ENCODE measurements at places on chromosomes 2 and 18.

DNA sequence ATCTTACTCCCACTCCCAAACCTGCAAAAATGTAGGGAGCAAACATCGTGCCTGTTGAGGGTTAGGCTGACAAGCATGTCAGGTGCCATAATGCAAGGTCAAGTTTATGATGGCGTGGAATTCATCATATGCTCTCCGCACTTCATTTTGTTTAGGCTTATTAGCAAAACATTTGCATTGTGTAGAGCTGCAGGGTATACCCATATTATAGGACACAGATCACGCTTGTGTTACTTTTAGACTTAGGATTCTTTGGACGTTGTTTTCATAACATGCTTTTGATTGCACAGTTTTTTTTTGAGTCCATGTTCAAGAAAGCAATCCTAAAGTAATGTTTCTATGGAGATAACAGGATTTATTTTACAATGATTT, 22.9 kb downstream of the MBP start:
- DNase-seq: no peak

DNA sequence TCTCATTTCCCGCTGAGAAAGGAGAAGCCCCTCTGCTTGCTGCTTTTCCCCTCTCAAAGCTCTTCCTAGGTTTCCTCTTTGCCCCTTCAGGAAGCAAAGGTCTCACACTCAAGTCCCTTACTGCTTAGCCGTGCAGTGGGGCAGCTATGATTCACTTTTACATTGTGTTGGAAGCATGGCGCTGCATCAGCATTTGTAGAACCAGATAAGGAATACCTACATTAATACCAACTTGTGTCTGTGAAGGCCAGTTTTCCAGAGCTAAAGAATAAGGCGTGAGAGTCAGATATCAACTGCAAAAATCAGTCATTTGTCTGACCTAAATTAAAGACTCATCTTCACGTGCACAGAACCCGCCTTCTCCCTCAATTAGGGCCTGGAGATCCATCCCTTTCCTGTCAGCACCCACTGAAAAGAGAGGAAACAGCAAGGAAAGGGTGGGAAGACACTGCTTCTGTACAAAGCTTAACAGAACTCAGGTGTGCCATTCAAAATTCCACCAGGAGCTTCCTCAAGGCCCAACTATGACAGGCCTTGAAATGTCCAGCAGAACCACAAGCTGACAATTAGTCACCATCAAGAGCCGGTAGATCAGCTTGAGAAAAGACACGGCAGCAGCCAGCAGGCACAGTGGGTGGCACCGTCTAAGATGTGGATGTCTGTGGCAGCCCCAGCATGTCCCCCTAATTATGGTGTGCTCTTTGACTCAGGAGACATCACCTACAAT, 16.1 kb upstream of the XDH start:
- DNase-seq: no peak

DNA sequence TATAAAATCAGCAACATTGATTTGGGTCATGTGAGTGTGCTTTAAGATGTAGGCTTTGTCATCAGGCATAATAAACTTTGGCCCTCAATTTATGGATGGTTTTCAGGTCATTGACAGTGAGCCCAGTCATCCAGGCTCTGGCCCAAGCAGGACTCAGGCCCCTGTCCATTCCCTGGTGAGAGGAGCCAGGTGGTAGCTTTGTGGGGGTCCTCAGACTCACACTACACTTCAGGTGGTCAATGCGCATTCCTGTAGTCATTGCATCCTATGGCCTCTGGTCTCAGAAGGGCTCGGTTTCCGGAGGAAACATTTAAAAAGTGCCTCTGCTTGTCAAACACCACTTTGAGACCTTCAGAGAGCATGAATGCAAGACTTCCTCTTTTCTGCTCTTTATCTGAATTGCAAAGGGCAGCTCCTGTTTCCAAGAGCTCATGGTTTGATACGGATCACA, 20.2 kb downstream of the LGALSL start:
- no peak for DNase-seq

DNA sequence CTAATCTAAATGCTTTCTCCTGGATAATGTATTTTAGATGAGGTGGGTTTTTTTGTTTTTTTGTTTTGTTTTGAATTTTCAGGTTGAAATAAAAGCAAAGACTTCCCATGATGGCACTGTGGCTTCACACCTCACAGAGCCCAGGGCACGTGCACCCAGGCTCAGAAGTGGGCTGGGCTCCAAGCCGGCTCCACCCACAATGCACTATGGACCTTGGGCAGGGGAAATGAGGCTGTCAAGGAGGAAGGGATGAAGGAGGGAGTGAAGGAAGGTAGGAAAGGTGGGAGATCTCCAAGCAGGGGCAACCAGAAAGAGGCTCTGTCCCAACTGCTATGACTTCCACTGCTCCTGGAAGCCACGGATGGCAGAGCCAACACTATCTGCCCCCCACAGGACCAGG, 60.4 kb downstream of the BIN1 start:
- no peak for DNase-seq

GRCh38 chr2:45879406-45879805, 227.9 kb downstream of the PRKCE start:
- DNase-seq: no peak

GRCh38 chr2:226403369-226403768, 396.3 kb downstream of the IRS1 start:
- no peak for DNase-seq

DNA sequence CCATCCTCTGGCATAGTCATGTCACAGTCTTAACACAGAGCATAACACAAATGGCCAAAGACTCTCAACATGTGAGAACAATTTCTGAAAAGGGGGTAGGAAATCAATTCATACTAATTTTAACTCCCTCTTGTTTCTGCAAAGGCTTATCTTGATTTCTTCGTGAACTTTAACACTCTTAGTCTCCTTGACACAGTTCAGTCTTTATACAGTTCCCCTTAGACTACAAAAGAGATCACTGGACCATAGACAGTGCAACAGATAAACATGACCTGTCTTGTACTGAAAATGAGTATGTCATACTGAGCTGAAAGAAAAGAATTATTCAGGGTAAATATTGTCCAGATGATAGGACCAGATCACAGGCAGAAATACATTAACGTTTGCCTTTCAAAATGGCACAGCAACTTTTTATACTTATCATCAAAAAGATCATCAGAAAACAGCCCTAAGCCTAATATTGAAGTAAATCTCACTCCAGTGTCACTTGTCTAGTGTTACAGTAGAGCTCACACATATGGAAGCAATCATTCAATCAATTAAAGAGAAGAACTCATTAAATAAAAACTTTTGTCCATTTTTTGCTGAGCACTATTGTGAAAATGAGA, 56.4 kb upstream of the VRK2 start:
- DNase-seq: no peak

- DNase-seq: no peak
These were observed 510.0 kb upstream of the ZEB2 start for GRCh38 chr2:145029873-145030272.

GRCh38 chr2:158740127-158740526, 55.0 kb upstream of the DAPL1 start:
- no peak for DNase-seq

- no peak for DNase-seq
These were observed 12.7 kb downstream of the ABCB11 start for GRCh38 chr2:169018390-169018789.

DNA sequence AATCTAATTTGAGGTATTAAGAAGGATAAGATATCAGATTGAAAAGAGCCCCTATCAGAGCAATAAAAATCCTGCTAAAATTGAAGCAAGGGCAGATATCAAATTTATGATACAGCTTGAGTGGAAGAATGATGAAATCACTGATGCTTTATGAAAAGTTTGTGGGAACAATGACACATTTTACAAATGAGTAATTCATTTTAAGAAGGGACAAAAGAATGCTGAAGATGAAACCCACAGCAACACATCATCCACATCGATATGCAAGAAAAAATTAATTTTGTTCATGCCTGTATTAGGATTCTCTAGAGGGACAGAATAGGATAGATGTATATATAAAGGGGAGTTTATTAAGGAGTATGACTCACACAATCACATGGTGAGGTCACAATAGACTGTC, 355.6 kb upstream of the GYPC start:
- no peak for DNase-seq

DNA sequence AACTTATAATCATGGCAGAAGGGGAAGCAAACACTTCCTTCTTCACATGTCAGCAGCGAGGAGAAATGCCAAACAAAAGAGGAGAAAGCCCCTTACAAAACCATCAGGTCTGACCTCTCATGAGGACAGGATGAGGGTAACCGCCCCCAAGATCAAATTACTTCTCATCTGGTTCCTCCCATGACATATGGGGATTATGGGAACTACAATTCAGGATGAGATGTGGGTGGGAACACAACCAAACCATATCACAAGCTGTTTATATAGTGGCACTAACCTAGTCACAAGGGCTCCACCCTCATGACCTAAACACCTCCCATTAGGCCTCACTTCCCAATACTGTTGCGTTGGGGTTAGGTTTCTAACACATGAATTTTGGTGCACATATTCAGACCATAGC, 110.0 kb downstream of the OSBPL6 start:
- DNase-seq: no peak

GRCh38 chr2:213119061-213119809, 32.2 kb downstream of the IKZF2 start:
- no peak for DNase-seq

GRCh38 chr2:115533081-115533480, 1090.6 kb downstream of the DPP10 start:
- no peak for DNase-seq

- no peak for DNase-seq
These were observed 7.6 kb upstream of the AGFG1 start for GRCh38 chr2:227464361-227464760.

Measured in stimulated activated CD4-positive, alpha-beta T cell treated with anti-CD3 and anti-CD28 coated beads, Interleukin-1b, Interleukin-23, amount 100 ng/mL, for 1 hour (primary cell).